ENCODE measurements at places on chromosomes 5 and 9.

DNA sequence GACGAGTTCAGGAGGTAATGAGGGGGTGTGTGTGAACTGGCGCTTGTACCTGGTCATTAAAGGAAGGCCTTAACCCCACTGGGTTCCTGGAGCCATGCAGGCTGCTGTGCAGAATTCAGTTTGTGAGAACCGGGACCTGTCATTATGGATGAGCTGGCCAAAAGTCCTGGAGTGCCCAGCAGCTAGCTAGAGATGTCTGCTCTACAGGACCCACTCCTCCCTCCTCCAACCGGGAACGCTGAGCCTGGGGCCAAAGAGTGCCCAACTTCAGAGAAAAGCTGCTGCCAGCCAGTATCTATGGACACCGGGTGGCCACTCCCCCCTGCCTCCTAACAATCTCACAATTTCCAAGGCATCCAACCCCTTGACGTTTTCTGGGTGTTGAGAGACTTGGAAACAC lies 1.2 kb downstream of the ENTREP1 start:
- no peak for DNase-seq

GRCh38 chr5:6081727-6082210 lies 296.6 kb downstream of the MED10 start:
- DNase-seq, result no peak

DNA sequence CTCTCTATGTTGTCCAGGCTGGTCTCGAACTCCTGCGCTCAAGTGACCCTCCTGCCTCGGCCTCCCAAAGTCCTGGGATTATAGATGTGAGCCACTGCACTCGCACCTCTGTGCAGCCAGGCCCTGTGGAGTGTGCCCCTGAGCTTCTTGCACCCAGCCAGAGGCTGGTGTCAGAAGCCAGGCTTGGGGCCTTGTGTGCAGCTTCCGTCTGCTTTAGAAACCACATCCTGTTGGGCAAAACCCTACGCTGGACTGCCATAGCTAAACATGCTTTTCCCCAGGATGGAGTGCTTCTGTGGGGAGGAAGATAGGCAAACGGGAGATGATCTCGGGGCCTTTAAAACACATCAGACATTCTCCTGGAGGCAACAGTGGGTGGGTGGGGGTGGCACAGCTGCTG lies 40.1 kb downstream of the PRRT1B start:
- DNase-seq, result no peak

DNA sequence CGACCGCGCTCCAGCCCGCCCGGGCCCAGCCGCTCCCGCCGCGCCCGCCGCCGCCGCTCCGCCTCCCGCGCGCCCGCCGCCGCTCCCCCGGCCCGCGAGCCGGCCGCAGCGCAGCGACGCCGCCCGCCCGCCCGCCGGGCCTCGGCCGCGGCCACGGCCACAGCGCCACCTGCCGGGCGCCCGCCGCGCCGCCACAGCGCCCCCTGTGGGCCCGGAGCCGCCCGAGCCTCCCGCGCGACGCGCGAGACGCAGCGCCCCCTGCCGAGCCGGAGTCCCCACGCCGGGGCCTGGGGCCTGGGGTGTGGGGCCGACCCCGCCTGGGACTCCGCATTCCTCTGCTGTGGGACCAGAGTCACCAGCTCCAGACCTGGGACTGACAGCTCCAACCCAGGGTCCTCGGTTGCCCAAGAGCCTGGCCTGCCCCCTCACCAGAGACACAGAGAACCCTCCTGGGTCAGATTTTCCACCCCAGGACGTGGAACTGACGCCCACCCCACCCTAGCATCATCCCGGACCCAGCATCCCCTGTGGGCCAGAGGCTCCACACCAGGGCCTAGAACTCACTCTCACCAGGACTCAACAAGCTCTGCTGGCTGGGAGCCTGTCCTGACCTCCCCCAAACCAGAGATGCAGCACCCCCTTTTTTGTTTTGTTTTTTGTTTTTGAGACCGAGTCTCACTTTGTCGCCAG lies at the start of gene RAPGEF1:
RAPGEF1 (minus strand) TSS at position 118 of the 690 bp plus-strand sequence. CDS start 246 bp downstream, outside the sequence.
- peak; percentile 84 for DNase-seq

GRCh38 chr9:70390933-70391341 lies 23.5 kb downstream of the KLF9 start:
- DNase-seq, result no peak

DNA sequence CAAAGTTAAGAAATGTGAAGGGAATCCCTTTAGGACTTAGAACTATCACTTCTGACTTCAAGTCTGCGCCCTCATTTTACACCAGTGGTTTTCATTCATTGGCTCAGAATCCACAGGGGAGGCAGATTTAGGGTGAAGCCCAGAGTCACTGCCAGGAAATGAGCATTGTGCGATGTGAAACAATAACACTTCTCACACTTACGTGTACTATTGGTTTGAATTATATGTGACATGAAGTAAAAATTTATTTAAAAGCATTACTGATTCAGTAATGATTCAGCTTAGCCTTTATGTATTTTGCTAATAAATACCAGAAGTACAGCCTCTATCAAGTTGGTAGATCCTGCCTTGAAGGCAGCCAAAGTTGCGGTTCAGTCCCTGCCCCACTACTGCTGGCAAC lies 98.6 kb downstream of the PAM start:
- DNase-seq, result no peak

- no peak for DNase-seq
Measured at GRCh38 chr9:29514336-29514735, 1941.1 kb upstream of the C9orf72 start.

All from sigmoid colon (tissue), 7 donors.